ENCODE measurements at places on chromosomes 1 and 21.

DNA sequence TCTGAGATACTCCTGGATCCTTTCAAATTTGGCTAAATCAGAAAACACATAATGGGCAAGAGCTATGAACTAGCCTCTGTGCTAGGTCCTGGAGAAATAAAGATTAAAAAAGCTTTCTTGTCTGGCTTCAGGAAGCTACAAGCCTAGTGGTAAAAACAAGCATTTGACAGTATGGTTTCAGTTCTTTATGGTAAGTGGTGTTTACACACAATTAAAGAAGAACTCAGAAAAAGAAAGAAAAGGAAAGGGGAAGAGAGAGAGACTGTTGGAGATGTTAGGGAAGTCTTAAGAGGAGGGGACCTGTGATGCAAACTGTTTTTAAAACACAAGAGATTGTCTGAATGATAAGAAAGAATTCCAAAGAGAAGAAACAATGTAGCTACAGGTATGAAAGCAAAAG lies 1.8 kb downstream of the OR10J1 start:
- DNase-seq: no peak

GRCh38 chr1:156117414-156118176 lies 3.1 kb downstream of the LMNA start:
- no peak for DNase-seq

DNA sequence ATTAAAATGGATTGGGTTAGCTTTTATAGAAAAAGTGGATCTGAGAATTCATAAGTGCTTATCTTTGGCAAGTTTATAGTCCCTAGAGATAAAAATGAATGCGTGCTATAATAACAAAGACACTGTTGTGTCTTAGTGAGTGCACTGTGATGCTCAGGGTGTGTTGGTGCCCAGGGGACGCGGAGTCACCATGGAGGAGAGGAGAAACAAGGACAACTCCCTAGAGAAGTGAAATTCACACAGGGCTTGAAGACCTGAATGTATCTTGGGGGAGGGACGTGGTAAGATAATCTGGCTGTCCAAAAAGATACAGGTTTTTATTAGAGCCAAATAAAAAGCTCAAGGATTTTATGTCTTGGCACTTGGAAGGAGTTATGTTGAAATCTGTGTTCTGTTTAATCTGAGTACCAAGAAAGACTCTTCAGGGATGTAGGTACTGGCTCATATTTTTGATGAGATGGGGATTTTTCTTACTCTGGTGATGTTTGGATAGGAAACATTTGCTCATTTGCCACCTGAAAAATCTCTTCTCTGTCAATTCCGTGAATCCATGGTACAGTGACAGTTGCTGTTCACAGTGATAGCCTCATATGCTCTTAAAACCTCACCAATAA lies 9.6 kb downstream of the SMYD2 start:
- no peak for DNase-seq

- DNase-seq: no peak
Observed at GRCh38 chr1:152487871-152488270, 22.7 kb upstream of the LCE5A start.

GRCh38 chr1:158150523-158150922 lies 30.2 kb upstream of the CD1D start:
- DNase-seq: no peak

DNA sequence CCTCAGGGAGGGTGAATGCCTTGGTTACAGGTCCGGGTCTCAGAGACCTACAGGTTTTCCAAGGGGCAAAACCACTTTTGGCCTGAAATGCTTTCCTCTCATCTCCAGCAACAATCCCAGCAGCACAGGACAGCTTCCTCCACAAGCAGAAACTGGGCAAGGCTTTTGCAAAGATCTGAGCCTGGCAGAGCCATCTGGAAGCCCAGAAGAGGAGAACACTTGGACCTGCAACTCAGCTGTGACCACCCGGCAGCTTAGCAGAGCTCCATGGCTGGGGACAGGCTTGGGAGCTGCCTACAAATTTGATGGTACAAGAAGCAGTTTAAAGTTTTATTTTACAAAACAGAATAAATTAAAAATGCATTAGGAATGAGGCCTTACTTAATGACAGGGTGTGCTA lies 90.0 kb upstream of the KCND3 start:
- no peak for DNase-seq

DNA sequence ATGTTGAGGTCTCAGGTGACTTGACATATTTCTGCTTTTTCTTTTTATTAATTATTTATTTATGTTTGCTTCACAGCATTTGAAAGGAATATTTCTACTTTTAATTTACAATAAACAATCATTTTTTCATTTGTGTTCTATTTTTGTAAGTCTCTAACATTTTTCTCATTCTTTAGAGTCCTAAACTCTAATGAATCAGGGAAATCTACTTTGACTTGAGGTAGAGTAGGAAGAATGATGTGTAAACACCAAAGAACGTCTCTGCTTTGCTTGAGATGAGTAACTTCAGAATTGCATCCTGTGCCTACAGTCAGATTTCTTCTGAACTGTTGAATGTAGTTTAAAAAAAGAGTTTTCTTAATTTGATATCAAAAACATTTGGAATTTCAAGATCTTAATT lies 65.2 kb downstream of the CNST start:
- DNase-seq: no peak

- no peak for DNase-seq
Observed at GRCh38 chr1:24779689-24780464, 34.6 kb downstream of the CLIC4 start.

DNA sequence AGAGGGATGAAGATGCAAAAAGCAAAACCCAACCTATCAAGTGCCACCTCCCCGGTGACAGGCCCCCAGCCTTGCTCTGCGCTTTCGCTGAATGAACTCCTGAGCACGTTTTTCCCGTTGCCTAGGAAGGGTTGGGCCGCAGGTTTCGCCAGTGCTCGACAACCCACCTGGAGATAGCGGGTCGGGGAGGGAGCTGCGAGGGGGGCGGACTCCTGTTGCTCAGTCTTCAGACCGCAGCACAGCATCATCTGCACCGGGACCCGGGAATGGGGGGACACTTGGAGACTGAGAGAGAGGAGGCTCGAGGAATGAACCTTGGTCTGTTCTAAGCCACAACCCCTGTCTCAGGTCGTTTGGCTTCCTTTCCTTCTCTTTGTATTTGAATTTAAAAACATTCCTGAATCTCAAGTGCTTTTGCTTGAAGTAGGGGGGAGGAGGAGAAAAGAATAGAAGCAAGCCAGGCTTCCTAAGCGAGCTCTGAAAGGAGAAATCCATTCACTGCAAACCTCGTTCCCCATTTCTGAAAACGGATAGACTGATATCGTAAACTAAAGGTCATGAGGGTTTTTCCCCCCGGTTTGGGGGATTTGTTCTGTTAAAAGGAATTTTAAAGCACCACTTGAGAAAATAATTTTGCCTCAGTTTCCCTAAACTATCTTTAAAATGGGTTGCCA lies 1.2 kb downstream of the AK5 start:
- DNase-seq: peak; percentile 34

GRCh38 chr1:174266476-174266875 lies 107.2 kb downstream of the RABGAP1L start:
- no peak for DNase-seq

- DNase-seq: no peak
Observed at GRCh38 chr1:111878091-111878490, 111.4 kb downstream of the KCND3 start.

- DNase-seq: peak; percentile 3
Observed at GRCh38 chr1:37288900-37289299, 185.5 kb upstream of the ZC3H12A start.

GRCh38 chr1:112581586-112582192 lies 37.3 kb downstream of the ST7L start:
- no peak for DNase-seq

- DNase-seq: no peak
Observed at GRCh38 chr1:56666112-56666608, 21.0 kb downstream of the PRKAA2 start.

DNA sequence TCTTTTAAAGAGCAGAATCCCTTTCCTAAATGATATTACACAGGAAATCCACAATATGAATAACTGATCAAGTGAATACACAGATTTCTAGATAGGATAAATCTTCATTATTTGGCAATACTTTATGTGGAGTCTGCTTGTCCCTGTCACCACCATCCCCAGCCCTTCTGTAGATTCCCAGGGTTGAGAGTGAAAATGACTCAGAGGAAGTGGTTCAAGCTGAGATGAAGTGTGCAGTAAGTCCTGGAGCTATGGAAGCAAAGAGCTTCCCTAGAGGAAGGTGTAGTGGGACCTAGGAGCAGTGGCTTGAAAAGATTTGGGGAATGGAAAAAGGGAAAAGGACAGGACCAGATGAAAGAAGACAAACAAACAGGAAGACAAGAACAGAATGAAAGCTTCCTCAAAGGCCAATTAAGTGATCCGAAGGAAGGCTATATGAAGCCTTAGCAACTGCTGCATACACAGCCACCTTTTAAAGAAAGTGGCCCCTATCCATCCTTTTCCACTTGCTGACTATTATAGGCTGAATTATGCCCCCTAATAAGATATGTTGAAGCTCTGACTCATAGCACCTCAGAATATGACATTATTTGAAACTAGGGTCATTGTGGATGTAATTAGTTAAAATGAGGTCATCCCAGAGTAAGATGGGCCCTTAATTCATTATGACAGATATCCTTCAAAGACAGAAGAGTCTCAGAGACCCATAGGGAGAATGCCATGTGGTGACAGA lies 96.5 kb upstream of the CAMK1G start:
- DNase-seq: no peak

- no peak for DNase-seq
Observed at GRCh38 chr1:197390856-197391255, 122.8 kb downstream of the CRB1 start.

DNA sequence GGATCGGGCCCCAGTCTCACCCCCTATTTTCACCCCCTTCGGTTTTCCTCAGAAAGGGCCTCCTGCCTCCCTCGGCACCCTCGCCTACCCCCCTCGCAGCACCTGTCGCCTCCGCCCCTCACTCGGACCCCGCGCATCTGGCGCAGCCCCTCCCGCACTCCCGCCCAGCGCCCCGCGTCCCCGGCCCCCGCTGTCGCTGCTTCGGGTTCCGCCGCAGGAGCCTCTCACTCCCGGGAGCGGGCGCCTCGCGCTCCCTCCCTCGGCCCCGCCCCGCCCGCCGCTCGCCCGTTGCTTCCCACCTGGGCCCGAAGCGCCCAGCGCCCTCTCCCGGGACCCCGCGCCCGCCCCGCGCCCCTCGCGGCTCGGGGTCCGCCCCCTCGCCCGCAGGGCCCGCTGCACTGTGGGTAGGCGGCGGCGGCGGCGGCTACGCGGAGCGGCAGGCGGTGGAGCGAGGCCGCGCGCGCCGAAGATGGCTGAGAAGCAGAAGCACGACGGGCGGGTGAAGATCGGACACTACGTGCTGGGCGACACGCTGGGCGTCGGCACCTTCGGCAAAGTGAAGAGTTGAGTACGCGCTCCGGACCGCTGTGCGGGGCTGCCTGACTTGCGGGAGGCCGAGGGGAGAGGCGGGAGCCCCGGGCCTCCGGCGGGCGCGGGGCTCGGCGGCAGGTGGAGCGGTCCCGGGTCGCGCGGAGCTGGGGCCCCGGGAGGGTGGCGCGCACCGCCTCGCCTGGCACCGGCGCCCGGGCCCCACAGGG lies at the start of gene PRKAA2:
TSS of gene PRKAA2 (plus strand) at position 396 of the 758 bp plus-strand sequence. CDS start at position 470, 74 bp downstream.
- DNase-seq: peak; percentile 7

DNA sequence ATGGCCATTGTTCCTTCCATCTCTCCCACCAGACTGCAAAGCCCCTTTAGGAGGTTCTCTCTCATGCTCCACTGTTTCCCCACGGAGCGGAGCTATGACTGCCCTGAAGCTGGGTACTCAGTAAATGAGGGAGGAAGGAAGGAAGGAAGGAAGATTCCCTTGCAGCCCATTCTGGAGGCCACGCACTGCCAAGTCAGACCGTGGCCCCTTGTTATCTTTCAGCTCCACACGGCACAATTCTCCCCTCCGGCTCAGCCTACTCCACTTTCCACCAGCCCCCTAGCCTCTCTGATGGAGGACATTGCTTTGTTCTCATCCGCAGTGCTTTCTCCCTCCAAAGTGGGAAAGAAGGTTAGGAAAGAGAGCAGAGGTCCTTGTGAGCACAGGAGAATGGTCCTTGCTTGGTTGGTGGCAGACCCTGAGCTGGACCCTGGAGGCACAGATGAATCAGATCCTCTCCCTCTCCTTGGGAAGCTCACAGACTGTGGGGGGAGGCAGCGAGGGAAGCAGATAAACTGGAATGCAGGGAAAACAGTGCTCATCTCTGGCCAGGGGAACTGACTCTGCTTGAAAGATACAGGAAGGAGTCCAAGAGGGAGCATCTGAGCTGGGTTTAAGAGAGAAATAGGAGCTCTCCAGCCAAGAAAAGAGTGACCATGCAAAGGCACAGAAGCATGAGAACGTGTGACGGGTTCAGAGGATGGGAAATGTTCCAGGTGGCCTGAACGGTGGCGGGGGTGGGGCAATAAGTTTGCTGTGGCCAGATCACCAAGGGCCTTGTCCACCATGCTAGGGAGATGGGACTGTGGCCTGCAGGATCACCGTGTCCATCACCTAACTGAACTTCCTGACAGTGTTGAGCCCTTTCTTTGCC lies 52.6 kb downstream of the GLIS1 start:
- DNase-seq: no peak

DNA sequence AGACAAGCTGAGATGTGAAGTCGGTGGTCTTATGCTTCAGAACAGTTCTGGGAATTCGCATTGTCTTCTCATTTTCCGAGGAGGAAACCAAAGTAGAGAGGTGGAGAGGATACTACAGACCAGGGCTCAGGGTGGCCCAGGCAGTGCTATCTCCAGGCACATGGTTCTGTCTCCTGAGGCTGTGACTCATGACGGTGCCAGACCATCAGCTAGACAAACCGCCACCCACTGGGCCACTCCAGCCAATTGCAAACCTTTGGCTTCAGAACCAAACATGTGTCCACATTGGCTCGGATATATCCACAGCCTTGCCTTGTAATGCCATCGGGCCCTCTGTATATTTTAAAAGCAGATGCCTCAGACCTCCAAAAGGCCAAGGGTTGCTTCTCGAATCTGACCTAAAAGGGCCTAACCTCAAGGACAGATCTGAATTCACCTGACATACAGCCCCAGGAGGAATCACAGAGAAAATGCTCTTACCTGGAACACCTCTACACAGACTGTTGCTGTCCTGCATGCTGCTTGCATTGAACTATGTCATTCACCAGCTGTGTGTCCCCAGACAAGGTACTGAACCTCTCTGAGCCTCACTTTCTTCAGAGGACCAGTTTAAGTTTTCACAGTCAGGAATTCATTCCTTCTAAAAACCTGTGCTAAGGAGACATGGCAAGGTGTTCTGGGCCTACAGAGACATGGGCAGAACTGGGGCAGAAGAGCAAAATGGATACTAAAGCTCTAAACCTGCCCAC lies 224.9 kb upstream of the JUN start:
- DNase-seq: no peak

GRCh38 chr1:221515496-221515895 lies 226.4 kb downstream of the DUSP10 start:
- no peak for DNase-seq

Measured in activated CD4-positive, alpha-beta T cell treated with anti-CD3 and anti-CD28 coated beads, Interleukin-2, amount 50 U/mL, for 48 hours (primary cell).